ENCODE measurements at places on chromosomes 6 and 20. TPM values are rescaled to one million over a fixed set of nuclear protein-coding genes. Genes with fewer than 3 reads are reported as not detected.

LCA5 gene
- 0.22 TPM for total RNA-seq

DNA sequence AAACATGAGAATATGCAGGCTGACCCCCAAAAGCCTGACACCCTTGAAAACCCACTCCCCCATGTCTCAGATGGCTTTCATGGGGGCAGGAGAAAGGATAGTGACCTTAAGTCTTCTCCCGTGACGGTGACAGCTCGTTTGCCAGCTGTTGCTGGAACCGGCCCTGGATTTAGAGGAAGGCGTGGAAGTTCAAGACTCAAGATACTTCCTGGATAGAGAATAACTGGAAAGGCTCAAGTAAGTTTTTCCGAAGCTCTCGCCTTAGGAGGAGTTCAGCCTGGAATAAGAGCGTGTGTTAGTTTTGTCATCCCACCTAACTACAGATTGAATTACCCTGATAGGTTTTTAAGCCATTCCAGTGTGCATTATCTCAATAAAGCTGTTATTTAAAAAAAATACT is 11.6 kb upstream of the MTG2 start:
- no peak for DNase-seq
- no peaks in the 10 kb centered on the region for H3K27me3 ChIP-seq
- no peaks in the 10 kb centered on the region for H3K4me1 ChIP-seq
- peaks cover 4% of the 10 kb centered on the region for H3K36me3 ChIP-seq
- no peak overlapping the region for H3K4me3 ChIP-seq

MOCS3 gene
- 8.9 TPM for total RNA-seq

DNA sequence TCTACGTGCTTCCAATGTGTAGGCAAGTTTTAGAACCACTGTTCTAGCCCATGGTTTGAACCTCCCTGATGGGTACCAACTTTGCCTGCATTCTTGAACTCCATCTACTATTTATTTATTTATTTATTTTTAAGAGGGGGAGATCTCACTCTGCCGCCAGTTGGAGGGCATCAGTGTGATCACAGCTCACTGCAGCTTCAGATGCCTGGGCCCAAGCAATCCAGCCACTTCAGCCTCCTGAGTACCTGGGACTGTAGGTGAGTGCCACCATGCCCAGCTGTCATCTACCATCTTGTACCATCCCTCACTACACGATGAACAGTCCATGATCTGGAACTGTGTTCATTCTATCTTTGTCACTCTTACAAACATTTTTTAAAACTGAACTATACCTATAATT is 28.2 kb downstream of the HLA-F start:
- H3K4me3 ChIP-seq: no peak overlapping the region
- peaks cover 30% of the 10 kb centered on the region for H3K4me1 ChIP-seq
- no peak overlapping the region for H3K27ac ChIP-seq

- peaks cover 6% of the 10 kb centered on the region for H3K4me1 ChIP-seq
- H3K27me3 ChIP-seq: no peaks in the 10 kb centered on the region
- peaks cover 23% of the 10 kb centered on the region for H3K36me3 ChIP-seq
- H3K4me3 ChIP-seq: no peak overlapping the region
- DNase-seq: no peak
- no peak overlapping the region for H3K27ac ChIP-seq
Measured at GRCh38 chr6:7241709-7242645, 71.0 kb downstream of the SSR1 start.

TREML2 gene
- total RNA-seq: 0.35 TPM

FGD2 gene
- total RNA-seq: 1.4 TPM

DNA sequence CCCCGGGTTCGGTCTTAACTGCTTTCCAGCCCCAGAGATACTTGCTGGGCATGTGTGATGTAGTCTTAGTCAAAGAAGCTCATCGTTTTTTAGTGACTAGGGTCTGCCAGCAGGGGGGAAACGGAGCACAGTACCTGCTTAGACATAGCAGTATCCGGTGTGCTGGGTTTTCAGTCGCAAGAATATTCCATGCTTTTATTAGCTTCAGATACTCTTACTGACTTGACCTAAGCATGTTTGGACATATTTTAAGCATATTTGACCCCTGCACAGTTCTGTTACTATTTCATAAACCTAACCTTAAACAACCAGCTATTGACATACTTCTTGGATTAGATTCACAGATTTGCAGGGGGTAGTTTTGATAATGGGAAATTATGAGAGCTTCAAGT is 3.0 kb downstream of the E2F3 start:
- DNase-seq: peak; percentile 72
- peak overlapping the region; percentile 73 for H3K27ac ChIP-seq
- H3K27me3 ChIP-seq: no peaks in the 10 kb centered on the region
- peaks cover 54% of the 10 kb centered on the region for H3K4me1 ChIP-seq
- H3K4me3 ChIP-seq: peak overlapping the region; percentile 50
- H3K36me3 ChIP-seq: no peaks in the 10 kb centered on the region
